ENCODE measurements at places on chromosomes 16 and 17.
A peak's percentile ranks its signal among the peaks of the same experiment; 100 is the strongest.

DNA sequence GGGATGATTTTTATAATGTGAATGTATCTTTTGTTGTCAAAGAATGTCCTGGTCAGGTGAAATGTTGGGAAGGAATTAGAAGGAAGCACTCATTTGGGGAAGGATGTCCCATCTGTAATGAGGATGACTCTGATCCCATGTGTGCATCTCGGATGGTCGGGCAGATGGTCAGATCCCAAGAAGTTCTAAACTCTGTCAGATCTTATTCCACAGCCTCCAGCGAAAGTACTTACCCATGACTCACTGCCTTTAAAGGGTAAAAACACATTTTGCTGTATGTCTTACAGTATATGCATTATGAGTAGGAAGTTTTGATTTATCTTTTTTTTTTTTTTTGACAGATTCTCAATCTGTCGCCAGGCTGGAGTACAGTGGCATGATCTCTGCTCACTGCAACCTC is 548 bp upstream of the KRTAP4-11 start:
- no peak for DNase-seq

DNA sequence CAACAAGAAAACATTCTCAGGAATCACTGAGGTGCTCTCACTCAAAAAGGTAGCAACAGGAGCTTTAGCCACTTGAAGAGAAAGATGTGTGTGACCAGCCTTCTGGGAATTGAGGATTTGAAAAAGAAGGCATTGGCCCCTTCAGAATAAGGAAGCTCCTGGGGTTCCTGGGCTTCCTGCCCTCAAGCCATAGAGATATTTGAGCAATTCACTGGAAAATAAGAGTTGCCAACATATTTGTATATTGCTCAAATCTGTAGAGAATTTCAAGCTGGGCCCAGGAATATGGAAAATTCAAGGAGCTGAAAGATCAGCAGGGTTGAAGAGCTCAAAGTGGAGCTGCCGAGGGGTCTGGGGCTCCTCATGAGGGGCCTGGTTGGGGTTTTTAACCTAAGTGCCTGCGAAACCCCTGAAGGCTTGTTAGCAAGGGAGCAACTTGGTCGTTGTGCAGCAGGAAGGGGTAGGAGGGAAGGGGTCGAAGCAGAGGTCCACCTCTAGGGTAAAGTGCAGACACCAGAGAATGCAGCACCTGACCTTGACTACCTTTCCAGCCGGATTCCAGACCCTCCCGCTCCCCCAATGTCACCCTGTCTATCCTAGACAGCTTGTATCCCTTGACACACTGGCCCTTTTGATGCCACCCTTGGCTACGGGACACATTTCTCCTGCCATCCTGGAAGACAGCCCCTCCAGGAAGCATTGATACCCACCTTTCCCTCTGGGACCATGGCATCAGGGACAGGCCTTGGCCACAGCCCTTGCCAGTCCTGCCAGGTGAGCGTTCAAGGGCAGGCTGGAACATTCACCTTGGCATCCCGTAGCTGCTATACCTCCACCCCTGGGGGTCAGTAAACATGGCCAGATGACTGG is 67.6 kb upstream of the SREBF1 start:
- DNase-seq: no peak

GRCh38 chr16:79253100-79253631 is 347.4 kb downstream of the MAF start:
- no peak for DNase-seq

- DNase-seq: no peak
Observed at GRCh38 chr16:2090777-2091546, 43.2 kb downstream of the TSC2 start.

GRCh38 chr17:8362651-8363332 is 13.7 kb downstream of the KRABD2 start:
- no peak for DNase-seq

DNA sequence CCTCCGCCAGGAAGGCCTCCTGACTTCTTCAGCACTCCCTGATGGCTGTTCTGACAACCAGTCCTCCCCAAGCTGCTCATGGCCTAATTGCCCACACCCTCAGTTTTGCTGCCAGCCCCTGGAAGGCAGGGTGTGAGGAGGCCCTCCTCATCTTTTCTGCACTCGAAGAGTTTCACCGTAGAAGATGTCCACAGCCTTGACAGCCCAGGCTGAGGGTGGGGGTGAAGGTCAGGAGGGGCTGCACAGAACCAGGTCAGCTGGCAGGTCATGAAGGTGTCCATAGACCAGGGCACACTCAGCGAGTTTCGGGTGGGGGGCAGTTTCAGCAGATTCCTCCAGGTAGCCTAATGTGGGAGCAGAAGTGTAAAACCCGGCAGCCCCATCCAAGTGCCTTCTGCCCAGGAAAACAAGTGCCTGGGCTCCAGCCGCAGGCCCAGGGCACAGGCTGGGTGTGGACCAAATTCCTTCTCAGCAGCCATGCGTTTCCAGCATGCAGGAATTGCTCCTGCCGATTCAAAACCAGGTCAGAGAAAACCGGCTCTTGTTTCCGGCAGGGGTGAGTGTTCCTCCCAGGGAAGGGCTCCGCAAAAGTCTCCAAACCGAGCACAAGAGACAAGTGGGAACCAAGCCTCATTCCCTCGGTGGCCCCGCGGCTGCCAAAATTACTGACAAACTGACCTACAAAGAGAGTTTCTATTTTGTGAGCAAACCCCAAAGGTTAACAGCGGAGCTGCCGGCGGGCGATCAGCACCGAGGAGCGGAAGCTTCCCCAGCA is 228.8 kb downstream of the C16orf78 start:
- DNase-seq: no peak

DNA sequence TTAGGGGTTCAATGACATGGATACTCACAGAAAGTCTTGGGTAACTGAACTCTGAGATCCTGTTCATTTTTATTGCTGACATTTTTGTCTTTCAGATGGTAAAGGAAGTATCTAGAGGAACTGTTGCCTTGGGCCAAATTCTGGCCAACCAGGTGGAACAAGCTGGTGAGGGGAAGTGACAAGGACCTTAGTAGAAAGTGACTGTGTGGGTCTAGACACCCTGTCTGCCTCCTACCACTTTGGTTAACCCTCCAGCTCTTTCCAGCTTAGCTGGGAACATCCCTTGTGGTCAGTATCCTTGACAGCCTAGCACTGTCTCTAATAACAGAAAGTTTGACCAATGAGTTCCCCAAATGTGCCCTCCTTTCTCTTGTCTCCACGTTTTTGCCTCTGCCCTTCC is 28.8 kb upstream of the PRKCB start:
- no peak for DNase-seq

DNA sequence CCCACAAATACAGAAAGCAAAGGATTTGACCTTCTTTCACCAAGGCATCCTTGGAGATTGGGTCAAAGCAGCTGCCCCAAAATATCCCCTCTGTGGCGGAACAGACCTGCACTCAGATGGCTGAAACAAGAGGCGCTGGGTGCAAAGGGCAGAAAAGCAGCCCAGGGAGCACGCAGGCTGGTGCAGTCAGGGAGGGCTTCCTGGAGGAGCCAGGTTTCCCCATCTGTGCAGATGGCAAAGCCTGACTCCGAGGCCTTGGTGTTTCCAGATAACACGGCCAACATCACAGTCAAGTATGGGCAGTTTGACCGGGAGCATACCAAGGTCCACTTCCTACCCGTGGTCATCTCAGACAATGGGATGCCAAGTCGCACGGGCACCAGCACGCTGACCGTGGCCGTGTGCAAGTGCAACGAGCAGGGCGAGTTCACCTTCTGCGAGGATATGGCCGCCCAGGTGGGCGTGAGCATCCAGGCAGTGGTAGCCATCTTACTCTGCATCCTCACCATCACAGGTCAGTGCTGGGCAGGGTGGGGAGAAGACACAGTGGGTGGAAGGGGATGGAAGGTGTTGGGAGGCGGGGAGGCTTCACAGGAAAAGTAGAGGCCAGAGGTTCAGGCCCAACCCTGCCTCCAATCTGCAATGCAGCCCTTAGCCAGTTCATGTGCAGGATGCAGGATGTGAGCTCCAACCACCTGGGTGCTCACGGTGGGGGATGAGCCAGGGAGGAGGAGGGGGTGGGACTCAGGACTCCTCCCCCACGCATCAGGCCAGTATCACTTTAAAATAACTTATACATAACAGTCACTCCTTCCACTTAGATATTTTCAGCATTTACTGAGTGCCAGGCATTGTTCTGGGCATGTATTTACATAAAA is 26.4 kb upstream of the BEAN1 start:
- no peak for DNase-seq

GRCh38 chr17:31200287-31200686 is 96.8 kb downstream of the OMG start:
- no peak for DNase-seq

- DNase-seq: peak; percentile 32
Observed at GRCh38 chr17:75031972-75032719, 14.6 kb downstream of the ATP5PD start.

GRCh38 chr17:78104540-78104941 is 24.0 kb downstream of the TMC6 start:
- no peak for DNase-seq

GRCh38 chr16:14286368-14287230 is 215.5 kb downstream of the MRTFB start:
- no peak for DNase-seq

DNA sequence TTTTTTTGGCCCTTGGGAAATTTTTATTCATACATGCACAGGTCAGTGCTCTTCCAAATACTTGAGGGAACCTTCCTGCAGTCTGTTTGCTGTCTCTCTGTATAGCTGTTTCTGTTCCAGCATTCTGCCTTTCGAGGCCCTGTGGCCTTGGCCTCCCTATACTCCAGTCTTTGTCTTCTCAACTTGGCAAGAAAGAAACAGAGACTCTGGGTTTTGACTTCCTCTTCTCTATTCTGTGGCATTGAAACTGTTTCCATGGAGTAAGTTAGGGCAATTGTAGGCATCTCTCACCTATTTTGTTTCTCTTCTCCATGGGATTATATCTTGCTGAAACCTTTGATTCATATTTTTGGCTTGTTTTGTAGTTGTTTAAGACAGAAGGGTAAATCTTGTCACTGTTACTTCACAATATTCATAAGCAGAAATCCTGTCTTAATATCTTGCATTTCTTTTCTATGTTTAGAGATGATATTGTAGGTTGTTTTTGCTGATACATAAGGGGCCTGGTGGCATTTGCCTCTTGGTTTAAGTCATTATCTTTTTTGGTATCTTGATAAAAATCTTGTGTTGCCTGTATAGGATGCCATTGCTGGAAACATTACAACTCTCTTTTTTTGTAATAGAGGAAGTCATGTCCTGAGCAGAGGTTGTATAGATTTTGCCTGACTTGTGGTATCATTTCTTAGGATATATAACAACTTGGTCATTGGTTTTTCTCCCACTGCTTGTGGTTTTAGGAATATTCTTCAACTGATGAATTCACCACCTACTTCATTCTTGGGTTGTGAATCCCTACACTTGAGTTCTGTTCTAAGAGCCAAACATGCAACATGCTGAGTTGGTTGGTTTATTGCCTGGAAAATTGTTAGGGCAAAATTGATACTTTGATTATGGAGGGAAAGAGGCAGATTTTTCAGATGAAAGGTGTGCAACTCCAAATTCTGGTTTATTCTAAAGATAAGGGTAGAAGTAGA is 168.6 kb downstream of the FTO start:
- DNase-seq: no peak

DNA sequence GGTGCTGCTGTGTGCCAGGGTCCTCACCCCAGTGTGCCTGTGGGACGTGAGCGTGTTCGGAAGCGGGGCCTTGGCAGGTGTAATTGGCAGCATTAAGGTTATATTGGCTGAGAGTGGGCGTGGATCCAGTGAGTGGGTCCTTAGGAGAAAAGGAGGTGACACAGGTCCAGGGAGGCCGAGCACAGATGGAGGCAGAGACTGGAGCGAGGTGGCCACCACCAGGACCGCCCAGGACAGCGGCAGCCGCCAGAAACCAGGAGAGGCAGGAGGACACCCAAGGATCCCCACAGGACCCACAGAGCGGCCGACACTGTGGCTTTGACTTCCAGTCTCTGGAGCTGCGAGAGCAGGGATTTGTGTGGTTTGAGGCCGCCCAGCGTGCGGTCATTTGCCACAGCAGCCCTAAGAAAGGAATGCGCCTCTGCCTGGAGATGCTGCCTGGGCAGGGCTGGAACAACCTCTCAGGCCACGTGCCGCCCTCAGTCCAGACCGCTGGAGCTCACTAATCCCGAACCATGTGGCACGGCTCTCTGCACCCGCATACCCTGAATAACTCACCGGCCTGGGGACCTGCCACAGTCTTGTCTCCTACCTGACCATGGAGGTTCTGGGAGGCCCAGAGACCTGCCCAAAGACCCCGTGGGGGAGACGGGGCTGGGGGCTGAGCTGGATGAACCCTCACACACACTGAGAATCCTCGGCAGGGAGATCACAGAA is 45.4 kb downstream of the SOX8 start:
- no peak for DNase-seq

DNA sequence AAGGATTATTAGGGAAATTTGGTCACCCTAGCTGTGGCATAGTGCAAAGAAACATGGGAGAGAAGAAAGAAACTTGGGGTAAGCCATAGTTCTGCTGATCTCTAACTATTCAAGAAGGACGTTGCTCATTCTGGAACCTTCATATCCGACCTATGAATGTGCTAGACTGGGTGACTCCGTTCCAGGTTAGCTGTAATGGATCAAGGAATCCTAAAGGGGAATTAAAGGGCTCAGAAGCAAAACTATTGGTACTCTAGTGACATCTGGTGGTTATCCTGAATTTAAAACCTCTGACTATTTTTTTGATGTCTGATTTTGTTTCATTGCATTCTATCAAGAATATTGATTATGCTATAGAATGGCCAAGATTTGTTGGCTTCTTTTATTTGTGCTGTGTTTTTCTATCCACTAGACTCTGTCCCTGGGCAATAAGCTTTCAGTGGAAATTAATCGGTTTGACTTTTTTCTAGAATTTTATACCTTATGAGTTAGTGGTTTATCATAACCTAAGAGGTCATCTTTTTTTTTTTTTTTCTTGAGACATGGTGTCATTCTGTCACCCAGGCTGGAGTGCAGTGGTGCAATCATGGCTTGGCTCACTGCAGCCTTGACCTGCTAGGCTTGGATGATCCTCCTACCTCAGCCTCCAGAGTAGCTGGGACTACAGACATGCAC is 19.5 kb downstream of the PCTP start:
- DNase-seq: no peak

GRCh38 chr17:4722678-4723240 is 8.5 kb upstream of the MED11 start:
- no peak for DNase-seq

GRCh38 chr17:265718-266117 is 84.3 kb upstream of the DOC2B start:
- DNase-seq: no peak

DNA sequence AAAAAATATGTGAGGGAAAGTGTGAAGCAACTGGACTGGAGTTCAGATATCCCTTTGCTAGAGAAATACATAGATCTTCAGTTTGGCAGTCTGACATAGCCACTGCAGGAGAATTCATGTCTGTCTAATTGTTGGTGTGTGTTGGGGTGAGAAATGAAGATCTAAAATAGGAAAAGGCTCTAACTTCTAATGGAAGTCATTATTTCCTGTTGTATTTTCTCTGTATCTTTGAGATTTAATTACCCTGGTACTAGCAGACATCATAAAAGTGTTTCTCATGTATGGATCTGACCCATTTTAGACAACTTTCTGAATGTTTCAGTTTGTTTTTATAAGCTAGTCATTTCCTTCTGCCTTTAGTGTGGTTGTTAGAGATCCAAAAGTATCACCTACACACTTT is 128.3 kb downstream of the NLK start:
- DNase-seq: no peak

GRCh38 chr16:31532896-31533295 is 5.2 kb downstream of the AHSP start:
- DNase-seq: no peak
